Ammon's horn (tissue), 1 donor: ENCODE measurements at places on chromosomes 2 and 18.

- DNase-seq: no peak
Measured at GRCh38 chr18:2027016-2027415, 544.3 kb downstream of the METTL4 start.

DNA sequence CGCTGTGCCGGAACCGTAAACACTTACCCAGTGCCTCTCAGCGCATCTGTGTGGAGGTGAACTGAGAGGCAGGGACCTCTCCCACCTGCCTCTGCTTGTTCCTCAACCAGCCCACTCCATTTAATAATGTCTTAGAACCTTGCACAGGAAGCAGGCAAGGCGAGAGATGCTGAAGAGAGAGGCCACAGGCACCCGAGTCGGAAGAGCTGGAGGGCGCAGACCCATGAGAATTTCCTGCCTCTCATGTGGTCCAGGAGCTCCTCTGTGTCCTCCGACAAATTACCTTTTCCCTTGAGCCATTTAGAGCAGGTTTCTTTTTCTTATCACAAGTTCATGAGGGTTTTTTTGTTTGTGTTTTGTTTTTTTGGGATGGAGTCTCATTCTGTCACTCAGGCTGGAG is 4.9 kb upstream of the RFX8 start:
- DNase-seq: no peak

DNA sequence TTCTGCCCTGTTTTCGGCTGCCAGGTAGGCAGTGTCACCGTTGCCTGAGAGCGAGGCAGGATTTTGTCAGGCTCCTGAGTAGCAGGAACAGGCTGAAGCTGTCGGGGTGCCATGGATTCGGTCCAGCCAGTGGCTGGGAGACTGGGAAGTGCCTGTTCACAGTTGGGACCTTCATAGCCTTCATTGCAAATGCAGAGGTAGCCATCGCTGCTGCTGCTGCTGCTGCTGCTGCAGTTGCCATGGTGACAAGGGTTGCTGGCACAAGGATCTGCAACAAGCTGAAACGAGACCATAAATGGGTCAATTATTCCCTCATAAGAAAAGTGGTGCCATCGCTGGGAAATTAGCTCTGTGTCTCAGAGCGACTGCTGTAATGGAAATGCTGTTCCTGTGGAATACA is 122.7 kb downstream of the DNER start:
- DNase-seq: peak; percentile 87

GRCh38 chr2:160963957-160964356 is 196.3 kb upstream of the TANK start:
- DNase-seq: no peak

GRCh38 chr2:102848366-102848839 is 86.6 kb downstream of the TMEM182 start:
- DNase-seq: peak; percentile 82

- peak; percentile 13 for DNase-seq
Measured at GRCh38 chr2:88919087-88919738, 227.7 kb downstream of the RPIA start.

- peak; percentile 34 for DNase-seq
Measured at GRCh38 chr2:124959581-124959980, 934.5 kb downstream of the CNTNAP5 start.
